ENCODE measurements at places on chromosomes 6 and 20.
A peak's percentile ranks its signal among the peaks of the same experiment; 100 is the strongest.

DNA sequence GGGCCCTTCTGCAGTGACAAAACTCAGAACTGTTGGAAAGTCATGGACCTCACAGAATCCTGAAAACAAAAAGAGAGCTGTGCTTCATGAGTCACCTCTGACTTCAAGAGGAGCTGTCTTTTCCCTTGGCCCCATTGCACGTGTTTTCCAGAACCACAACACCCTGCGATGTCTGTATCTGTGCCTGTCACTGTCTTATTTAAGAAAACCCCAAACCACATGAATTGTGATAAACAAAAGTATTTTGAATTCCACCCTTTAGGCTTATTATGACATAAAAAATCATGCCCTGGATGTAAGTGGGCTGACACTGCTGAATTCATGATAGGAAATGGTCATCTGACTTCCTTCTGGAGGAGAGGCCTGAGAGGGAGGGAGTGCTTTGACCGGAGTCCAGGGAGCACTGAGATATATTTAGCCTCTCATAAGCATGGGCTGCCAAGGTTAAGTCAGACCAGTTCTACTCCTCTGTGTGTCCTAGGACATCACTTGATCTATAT, 96.4 kb upstream of the DUSP22 start:
- peak; percentile 66 for DNase-seq

DNA sequence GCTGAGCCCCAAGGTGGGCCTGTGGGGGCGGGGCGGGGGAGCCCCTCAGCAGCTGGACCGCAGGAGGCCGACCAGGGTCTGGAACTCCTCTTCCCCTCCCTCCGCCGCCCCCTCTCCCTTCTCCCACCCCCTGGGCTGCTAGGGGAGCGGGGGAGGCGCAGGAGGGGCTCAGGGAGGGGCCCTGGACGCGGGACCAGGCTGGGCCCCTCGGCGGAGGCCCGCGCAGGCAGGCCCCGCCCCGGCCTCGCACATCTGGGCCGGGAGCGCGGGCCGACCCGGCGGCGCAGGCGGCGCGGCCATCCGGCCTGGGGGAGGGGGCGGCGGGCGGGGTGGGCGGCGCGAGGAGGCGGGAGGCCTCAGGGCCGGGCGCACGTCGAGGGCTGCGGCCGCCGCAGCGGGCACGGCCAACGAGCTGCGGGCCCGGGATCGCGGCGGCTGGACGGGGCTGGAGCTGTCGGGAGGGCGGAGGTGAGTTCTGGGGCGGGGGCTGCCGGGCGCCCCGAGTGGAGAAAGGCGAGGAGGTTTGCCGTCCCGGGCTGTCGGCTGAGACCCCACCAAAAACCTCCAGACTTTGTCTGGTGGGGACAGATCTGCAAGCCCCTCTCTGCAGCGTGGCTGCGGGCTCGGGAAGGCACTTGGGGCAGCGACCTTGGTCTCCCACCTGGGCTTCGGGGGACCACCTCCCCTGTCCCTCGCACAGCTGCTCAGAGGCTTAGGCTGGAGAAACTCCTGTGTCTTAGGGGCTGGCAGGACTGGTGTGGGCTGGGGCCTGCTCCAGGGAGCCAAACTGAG, at the start of gene HSPA12B:
Gene HSPA12B, plus strand, starts transcription at position 359 of the 792 bp plus-strand sequence. CDS start 5,990 bp downstream, outside the sequence.
- DNase-seq = no peak

- DNase-seq = no peak
These were observed 111.3 kb downstream of the OR2B2 start for GRCh38 chr6:27800731-27801373.

GRCh38 chr6:35240838-35241801, 18.4 kb upstream of the ZNF76 start:
- DNase-seq = no peak

DNA sequence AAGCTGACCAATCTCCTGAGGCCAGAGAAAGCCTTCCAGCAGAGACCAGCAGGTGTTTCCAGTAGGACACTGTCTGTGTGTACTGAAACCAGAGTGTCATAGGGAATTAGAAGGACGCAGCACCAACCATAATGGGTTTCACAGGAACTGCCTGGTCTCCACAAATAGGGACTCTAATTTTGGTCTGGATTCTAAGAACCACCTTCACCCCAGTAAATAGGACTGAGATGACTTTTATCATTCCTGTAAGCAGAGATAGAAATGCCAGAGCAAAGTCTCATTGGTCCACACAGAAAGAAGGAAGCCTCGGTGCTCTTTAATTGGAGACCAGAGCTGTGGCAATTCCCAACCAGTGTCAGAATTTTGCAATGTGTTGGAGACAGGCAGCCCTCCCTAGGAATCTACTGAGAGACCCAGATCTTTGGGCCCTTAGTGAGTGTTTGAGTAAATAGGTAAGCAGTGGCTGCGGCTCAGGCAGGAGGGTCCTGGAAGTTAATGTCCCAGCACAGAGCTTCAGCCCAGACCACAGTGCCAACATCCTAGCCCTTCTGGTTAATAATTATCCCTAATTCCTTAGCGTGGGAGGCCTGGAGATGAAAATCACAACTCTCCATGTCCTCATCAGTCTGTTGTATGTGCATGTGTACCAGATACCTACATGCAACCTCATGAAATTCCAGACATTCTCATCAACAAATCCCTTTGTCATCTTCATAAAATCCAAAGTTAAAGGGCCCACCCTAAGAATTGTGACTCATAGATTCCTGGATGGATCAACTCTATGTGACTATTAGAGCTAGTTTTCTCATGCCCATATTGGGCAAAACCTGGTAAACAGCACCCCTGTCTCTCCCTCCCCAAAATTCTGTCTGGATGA, 81.2 kb downstream of the UNC5CL start:
- no peak for DNase-seq
